ENCODE measurements at places on chromosomes 3 and 15.

- no peak for DNase-seq
These were observed 503.9 kb upstream of the NR2F2 start for GRCh38 chr15:95826412-95827195.

GRCh38 chr15:33846142-33846541, 122.2 kb upstream of the CHRM5 start:
- no peak for DNase-seq

DNA sequence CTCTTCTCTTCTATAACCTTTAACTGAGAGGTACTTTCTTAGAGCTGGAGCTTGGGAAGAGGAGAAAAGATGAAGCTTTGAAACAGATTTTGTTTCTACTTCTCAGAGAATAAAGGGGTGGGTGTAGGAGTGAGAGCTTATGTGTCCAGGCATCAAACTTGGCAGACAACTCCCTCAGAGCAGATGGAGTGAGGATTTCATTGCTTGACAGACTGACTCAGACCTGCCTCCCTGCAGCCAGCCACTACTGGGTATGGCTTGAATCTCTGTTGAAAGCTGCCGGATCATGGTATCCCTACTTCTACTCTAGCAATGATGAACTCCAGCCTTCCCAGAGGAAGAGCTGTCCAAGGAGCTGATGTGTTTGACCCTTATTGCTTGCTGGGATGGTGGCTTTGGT, 36.7 kb downstream of the SYN2 start:
- no peak for DNase-seq

DNA sequence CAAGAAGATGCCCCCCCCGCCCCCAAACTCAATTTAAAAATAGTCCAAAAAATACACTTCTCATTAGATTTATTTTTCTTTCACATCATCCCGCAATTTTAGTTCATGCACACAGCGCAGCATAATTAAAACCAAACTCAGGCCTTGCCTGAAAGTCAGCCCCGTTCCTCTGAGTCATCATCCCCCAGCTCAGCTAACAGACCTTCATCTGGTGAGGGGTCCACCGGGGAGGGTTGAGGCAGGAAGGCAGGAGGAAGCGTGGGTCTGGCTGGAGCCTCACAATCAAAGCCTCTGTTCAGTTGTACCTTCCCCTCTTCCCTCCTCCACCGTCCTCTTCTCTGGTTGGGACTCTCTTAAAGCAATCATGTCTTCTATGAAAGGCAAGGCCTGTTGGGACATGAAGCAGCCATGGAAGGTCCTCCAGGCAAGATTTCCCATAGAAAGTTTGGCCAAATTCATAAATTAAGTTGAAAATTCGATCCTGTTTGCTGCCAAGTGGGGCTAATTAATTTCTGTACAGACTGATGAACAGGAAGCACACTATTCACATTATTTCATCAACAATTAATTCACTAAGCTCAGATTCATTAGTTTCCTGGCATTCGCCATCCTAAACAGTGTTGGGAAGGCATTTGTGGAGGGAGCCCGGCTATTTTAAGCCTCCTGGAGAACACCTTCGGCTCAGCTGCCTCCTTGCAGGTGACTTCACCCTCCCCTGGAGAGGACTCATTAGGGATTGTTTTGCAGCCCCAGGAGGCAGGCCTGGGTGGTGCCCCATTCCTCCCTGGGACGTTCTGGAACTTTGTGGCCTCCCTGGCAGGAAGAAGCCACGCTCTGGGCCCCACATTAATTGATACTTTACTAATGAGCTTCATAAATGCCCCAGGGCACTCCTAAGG, 72.3 kb upstream of the BNC1 start:
- no peak for DNase-seq

GRCh38 chr3:150094150-150094933, 123.6 kb upstream of the PFN2 start:
- DNase-seq, result no peak

- DNase-seq, result no peak
These were observed 550.4 kb upstream of the CCDC54 start for GRCh38 chr3:106826791-106827311.

- DNase-seq, result no peak
These were observed at the start of gene IL20RB for GRCh38 chr3:136957751-136958288. Gene IL20RB (plus strand): TSS chr3:136957983. CDS start chr3:136958114, 131 bp downstream.

GRCh38 chr3:157844800-157845565, 261.2 kb downstream of the SHOX2 start:
- DNase-seq, result no peak

DNA sequence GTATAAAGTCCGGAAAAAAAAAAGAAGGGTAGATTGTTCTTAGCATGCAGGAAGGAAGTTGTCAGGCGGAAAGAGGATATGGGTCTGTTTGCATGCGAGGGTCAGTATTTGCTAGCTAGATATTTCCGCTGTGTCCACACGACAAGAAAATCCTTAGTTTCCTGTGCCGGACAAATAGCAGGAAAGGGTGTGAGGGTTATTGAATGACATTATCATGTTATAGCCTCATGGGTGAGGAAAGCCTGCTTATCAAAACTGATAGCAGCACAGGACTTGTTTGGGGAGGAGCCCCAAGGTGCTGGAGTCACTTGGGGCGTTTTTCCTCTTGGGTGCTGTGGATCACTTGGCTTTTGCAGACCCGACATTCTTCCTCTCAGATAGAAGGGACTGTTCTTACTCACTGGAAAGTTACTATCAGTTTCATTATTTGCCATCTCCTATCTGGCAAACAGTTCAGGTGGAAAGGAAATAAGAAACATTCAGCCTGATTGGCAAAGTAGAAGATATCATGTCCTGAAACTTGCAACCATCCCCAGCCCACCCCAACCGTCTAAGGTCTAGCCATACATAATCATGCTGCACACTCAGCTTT, 127.2 kb upstream of the DPH6 start:
- DNase-seq, result no peak

- no peak for DNase-seq
These were observed 286.7 kb downstream of the SHOX2 start for GRCh38 chr3:157819270-157820156.

- no peak for DNase-seq
These were observed 175.9 kb downstream of the THRB start for GRCh38 chr3:24318677-24319287.

GRCh38 chr3:116230431-116231020, 214.8 kb downstream of the LSAMP start:
- no peak for DNase-seq

DNA sequence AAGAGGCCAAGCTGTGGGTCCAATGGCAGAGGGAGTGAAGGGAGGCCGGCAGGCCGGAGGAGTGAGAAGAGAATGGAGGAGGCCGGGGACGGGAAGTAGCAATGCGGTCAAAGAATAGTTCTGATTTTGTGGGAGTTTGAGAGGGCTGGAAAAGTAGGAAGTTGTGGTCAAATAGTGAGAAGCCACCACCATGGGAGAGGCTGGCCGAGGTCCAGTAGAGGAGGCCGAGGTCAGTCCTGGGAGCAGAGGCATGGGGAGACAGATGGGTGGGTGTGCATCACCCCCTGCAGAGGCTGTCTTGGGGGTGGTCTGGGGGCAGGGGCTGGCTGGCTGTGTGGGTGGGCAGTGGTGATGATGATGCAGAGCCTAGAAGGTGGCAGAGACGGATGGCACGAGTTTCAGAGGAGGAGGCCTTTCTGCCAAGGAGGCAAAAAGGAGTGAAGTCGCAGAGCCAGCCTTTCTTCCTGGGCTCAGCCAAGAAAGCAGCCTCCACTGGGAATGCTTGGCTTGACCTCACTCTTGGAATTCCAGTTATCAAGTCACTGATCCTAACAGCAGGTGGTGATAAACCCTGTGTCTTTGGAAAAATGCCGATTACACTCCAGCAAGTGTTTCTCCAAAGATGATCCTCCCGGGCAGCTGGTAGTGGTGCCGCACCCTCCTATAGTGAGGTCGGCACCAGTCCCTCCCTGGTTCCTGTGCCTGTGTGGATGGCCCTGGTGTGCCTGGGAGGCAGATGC, 57.3 kb downstream of the ARNT2 start:
- peak; percentile 75 for DNase-seq

DNA sequence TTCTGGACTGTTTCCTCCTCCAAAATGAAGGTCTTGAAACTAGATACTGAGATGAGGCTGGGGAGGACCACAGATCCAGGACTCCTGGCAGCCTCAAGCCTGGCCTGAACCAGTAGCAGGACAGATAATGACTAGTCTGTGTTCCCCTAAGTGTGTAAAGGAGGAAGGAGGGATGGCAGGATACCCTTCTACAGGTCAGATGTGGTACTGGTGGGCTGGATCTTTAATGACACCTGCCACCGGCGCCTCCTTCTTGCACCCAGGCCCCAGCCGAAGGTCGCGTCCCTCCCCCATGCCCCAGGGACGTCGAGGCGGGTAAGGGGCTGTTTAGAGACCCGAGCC, 556 bp downstream of the USP19 start:
- no peak for DNase-seq

GRCh38 chr3:82355228-82355627, 593.8 kb upstream of the GBE1 start:
- DNase-seq, result no peak

DNA sequence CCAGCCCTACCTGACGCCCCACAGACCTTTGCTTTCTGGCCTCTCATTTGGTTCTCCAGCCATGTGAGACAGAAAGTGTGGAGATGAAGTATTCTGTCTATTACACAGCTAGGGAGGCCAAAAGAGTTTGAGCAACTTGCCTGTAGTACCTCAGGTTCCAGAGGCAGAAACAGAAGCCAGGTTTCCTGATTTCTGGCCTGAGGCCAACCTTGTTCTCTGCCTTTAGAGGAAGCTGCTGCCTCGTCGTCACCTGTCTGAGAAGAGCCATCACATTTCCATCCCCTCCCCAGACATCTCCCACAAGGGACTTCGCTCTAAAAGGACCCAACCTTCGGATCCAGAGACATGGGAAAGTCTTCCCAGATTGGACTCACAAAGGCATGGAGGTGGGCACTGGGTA, 3.8 kb downstream of the IL17RE start:
- no peak for DNase-seq

GRCh38 chr3:176795891-176796290, 401.4 kb downstream of the TBL1XR1 start:
- DNase-seq, result no peak
